ENCODE measurements at places on chromosomes 7 and 10. TPM values are rescaled to one million over a fixed set of nuclear protein-coding genes. Genes with fewer than 3 reads are reported as not detected.

DNA sequence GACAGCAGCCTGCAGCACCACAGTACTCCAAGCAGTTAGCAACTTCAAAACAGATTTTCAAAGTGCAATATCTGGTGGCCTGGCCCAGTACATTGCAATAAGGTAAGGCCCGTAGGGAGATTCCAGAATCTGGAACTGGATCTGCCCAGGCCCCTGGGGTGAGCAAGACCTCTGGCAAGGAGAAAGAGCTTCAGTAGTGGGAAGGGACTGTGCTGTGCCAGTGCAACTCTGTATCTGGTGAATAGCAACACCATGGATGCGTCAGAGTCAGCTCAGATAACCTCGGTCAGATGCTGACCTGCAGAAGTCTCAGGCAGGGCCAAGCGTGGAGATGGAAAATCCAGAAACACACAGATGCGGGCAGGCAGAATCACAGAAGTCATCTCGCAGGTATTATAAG lies 30.3 kb downstream of the ELMO1 start:
- no peaks in the 10 kb centered on the region for H3K36me3 ChIP-seq
- no peak overlapping the region for H3K27ac ChIP-seq
- no peaks in the 10 kb centered on the region for H3K4me1 ChIP-seq
- DNase-seq: no peak

Gene AKR1C4
- total RNA-seq: not detected

DNA sequence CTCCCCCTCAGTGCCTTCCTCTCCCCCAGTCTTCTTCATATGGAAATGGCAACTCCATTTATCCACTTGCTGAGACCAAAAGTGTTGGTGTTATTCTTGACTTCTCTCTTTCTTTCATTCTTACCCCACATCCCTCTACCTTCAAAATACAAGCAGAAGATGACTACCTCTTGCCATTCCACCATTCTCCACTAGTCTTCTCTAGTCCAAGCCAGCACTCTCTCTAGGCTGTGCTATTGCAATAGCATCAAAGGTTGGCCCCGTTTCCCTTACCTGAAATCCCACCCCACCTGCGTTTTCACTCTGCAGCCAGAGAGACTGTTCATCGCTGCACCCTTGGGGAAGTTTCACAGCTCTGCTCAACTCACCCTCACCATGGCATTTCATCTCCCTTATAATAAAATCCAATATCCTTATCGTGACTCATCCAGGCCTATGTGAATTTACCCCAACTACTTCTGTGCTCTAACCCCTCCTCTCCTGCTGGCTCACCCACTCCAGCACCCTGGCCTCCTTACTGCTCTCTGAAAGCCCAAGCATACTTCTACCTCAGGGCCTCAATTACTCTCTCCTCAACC lies 109.1 kb downstream of the LSM5 start:
- H3K36me3 ChIP-seq: no peaks in the 10 kb centered on the region
- H3K27me3 ChIP-seq: peaks cover 8% of the 10 kb centered on the region
- H3K4me3 ChIP-seq: no peak overlapping the region
- no peak overlapping the region for H3K27ac ChIP-seq

- H3K4me3 ChIP-seq: no peak overlapping the region
- no peak for DNase-seq
- peaks cover 3% of the 10 kb centered on the region for H3K4me1 ChIP-seq
- H3K36me3 ChIP-seq: no peaks in the 10 kb centered on the region
- H3K27me3 ChIP-seq: peaks cover 7% of the 10 kb centered on the region
Observed at GRCh38 chr7:265998-266850, 23.7 kb upstream of the FOXL3 start.

Gene MAGI2
- total RNA-seq: 5.4 TPM

All from Panc1 (cell line).